Naive thymus-derived CD4-positive, alpha-beta T cell (primary cell): ENCODE measurements at places on chromosomes 7 and 10. TPM values are rescaled to one million over a fixed set of nuclear protein-coding genes. Genes with fewer than 3 reads are reported as not detected.

DNA sequence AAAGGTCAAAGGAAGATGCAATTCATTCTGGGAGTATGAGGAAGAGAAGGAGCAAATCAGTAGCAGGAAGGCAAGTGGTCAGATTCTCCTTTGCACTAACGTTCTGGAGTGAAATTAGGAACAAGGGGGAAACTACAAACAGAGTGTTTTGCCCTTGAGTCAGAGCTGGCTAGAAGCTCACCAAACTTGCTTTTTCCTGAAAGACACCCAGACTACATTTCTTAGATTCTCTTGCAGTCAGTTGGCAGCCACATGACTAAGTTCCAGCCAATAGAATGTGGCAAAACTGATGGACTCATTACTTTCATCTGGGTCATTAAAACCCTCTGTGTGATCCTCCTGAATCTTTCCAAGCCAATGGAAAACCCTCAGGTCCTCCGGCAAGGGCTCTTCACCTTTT is 18.6 kb upstream of the DLX5 start:
- no peak for DNase-seq

GRCh38 chr10:43110338-43111071 is 27.7 kb upstream of the CSGALNACT2 start:
- DNase-seq, result no peak

The NACAD gene
- total RNA-seq, result not detected

- no peak for DNase-seq
These were observed 18.0 kb upstream of the TBXAS1 start for GRCh38 chr7:139811066-139811465.

- peak; percentile 44 for DNase-seq
These were observed 25.0 kb downstream of the ZPBP start for GRCh38 chr7:50068026-50068425.

- DNase-seq, result no peak
These were observed 58.9 kb downstream of the SH2D4B start for GRCh38 chr10:80596391-80597257.

DNA sequence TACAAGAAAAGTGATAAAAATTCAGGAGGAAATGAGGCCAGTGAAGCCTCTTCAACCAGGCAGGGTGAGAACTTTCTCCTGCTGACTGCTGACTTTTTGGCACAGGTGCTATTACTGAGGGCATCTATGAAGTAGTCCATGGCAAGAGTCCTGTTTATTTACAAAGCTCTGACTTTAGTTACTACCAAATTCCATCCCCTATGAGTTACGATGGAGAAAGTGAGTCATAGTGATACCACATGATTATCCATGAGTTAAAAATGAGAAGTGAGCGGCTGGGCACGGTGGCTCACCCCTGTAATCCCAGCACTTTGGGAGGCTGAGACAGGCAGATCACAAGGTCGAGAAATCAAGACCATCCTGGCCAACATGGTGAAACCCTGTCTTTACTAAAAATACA is 19.9 kb downstream of the CCDC3 start:
- DNase-seq, result no peak

DNA sequence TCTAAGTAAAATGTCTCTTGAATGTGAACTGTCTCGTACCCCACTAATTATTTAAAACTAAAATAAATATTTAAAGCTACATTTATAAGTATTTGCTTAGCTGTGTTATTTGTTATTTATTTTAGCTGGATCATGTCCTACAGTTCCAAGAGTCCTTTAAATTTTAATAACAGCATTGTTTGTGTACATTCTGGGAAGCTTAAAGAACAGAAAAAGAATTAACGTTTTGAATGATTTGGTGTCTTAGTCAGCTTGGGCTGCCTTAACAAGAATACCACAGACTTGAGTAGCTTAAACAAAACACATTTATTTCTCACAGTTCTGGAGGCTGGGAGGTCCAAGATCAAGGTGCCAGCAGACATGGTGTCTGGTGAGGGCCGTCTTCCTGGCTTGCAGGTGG is 107.4 kb downstream of the ITIH5 start:
- DNase-seq, result no peak

DNA sequence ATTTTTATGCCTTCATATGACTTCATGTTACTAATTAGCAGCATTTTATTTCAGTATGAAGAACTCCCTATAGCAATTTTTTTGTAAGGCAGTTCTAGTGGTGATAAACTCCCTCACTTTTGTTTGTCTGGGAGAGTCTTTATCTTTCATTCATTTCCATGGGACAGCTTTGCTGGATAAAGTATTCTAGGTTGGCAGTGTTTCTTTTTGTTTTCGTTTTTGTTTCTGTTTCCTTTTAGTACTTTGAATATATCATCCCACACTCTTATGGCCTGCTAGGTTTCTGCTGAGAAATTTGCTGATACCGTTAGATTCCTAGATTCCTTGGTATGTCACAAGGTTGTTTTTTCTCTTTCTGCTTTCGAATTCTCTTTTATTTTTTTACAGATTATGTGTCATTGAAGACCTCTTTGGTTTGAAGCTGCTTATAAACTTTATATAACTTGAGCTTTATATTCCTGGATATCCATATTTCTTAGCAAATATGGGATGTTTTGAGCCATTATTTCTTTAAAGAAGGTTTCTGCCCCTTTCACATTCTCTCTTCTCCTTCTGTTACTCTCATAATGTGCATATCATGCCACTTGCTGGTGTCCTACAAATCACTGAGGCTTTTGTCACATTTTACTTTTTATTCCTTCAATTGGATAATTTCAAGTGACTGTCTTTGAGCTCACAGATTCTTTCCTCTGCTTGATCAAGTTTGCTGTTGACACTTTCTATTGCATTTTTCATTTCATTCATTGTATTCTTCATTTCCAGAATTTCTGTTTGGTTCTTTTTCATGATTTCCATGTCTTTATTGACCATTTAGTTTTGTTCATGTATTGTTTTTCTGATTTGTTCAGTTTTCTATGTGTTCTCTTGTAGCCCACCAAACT is 28.9 kb upstream of the AHR start:
- no peak for DNase-seq

The FGFR2 gene
- 0.88 TPM for total RNA-seq
